T-helper 9 cell (primary cell): ENCODE measurements at places on chromosomes 5 and 9.

GRCh38 chr5:120096413-120096812 is 367.7 kb upstream of the PRR16 start:
- no peak for DNase-seq

DNA sequence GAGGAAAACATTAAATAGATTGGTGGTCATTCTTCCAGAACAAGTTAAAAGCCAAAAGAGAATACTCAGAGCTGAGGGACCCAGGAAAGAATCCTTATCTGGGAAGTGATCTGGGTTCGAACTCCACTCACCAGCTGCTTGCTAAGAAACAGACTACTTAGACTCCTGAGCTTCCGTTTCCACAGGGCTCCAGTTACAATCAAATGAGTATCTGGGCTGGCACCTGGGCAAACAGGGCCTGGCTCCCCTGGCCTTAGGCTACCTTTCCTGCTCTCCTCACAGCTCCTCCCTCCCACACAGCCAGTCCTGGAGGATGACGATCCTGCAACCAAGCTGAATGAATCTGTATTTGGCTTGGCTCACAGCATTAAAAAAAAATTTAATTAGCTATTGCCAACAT is 2.5 kb downstream of the MAPK9 start:
- no peak for DNase-seq

DNA sequence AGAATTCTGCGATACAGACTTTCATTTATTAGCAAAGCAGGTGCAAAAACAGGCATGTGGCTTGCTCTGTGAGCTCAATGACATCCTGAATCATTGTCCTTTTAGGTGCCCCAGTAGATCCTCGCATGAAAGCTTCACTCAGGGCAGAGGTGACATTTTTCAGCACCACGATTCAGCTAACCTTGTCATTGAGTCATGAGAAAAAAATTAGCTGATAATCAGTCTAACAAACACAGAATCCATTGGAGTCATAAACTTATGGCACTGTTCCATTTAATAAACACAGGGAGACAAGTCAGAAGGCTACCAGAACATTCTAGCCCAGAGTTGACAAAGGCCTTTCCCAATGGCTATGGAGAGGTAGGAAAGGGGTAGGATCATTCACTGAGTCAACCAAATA is 104.8 kb upstream of the RAD23B start:
- DNase-seq, result no peak

- no peak for DNase-seq
These were observed 87.3 kb downstream of the HSD17B3 start for GRCh38 chr9:96214635-96215034.

GRCh38 chr5:143017541-143017940 is 247.4 kb downstream of the ARHGAP26 start:
- DNase-seq, result no peak

DNA sequence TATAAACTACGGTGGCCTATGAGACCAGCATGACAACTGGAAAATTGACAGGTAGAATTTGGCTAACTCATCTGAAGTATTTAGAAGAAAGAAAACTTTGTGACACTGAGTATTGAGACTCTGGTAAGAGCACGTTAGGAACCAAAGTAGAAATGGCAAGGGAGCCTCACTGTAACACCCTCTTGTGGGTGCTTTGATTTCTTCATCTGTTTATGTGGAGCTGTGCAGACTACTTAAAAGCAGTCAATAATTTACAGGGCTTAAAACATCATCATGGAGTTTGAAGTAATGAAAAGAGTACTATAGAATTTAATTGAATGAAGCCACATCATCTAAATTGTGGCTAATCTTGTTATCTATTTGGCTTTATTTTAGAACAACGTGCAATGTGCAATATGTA is 414.2 kb downstream of the CCDC171 start:
- no peak for DNase-seq

DNA sequence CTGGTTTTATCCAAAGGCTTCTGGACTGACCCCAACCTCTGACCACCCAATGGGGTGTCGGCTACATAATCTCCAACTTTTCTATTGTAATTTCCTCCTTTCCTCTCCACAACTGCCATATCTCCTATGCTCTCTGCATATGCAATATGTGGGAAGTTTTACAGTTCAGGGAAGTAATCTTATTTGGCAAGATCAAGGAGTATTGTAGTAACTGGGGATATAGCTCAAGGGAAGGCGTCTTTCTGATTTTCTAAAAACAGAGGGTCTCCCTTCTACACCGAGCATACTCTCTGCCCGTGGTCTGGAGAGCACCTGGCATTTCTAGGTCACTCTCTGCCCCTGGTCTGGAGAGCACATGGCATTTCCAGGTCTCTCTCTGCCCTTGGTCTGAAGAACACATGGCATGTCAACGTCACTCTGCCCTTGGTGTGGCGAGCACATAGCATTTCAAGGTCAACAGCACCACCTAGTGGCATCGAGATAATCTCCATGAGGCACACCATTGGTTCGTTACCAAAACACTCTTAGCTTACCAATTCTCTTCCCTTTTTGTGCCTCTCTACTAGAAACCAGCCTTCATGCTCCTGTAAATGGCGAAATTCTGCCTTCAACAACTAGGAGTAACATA is 616.4 kb upstream of the NUDT12 start:
- no peak for DNase-seq

- DNase-seq, result no peak
These were observed 18.1 kb upstream of the ZNF608 start for GRCh38 chr5:124764585-124764984.

DNA sequence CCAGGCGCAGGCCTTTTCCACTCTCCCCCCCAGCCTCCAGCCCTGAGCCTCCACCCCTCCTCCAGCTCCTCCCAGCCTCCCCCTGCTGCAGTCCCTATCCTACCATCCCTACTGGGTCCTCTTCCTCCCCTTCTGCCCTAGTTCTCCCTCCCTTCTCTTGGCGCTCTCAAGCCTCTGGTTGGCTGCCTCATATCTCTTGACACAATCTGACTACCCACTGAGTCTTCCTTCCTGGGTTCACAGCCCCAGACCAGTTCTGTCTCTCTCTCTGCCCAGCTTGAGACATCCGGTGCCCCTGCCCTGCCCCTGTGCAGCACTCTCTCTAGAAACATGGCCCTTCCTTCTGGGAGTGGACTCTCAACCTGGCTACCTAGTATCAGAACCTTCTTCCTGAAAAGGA is 76.2 kb downstream of the TSPAN17 start:
- DNase-seq, result no peak

DNA sequence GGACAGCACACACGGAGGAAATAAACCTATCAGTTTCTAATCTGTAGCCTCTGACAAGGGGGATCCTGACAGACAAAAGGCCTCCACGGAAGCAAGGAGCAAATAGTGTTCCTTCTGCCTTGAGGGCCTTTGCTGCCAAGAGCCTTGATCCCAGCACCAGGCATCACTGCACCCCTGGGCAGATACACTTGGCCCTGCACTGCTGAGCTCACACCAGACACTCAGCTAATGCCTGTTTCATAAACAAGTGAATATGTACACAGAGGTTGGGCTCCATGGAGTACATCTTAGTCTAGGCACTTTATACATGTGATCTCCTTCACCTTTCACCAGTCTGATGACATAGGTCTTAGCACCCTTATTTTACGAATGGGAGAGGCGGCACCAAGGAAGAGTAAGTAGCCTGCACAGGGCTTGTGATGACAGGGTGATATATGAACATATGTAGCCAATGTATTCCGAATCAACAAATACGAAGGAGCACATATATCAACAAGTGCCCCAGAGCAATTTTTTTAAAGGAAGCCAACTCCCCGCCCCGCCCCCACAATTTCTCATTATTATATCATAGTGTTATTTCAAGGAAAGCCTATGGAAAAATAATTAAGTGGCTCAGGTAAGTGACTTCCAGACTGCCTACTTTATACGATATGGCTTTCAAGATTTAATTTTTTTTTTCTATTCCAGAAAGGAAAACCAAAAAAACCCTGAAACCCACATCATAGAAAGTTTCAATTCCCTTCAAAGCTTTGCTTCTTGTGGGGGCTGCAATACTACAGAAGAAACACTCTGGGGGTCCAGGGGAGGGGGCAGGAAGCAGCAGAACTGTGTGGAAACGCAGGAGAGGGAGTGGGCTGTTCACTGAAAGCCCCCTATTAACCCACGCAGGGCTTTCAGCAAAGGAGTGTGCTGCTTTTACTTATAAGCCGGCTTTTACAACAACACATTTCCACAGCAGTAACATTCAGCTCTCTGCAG is 32.0 kb downstream of the CDC14B start:
- DNase-seq, result no peak

- DNase-seq, result no peak
These were observed 38.7 kb downstream of the VCAN start for GRCh38 chr5:83510260-83510659.

GRCh38 chr5:31232273-31232888 is 38.9 kb downstream of the CDH6 start:
- DNase-seq, result no peak

GRCh38 chr9:37342895-37343294 is 79.6 kb upstream of the GRHPR start:
- no peak for DNase-seq

- no peak for DNase-seq
These were observed 11.5 kb downstream of the PDLIM4 start for GRCh38 chr5:132268769-132269551.

- no peak for DNase-seq
These were observed 462.8 kb downstream of the ISL1 start for GRCh38 chr5:51846015-51846414.
